ENCODE measurements at places on chromosomes 16 and 17. TPM values are rescaled to one million over a fixed set of nuclear protein-coding genes. Genes with fewer than 3 reads are reported as not detected.
A peak's percentile ranks its signal among the peaks of the same experiment; 100 is the strongest.

DNA sequence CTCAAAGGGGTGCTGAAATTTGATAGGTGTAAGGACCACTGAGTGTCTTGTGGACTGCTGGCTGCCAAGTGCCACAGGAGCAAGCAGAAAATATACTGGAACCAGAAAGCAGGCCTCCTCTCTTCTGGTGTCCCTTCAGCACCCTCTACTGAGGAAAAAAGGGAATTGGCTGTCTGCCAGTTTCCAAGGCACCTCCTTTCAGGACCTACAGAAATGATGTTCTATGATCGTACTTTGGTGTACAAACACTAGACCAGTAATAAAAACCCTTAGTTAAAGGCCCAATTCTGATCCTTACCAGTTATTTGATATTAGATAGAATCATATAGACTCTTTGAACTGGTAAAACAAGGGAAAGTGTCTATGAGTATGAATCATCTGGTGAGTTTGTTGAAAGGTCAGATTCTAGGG lies 35.8 kb upstream of the BCAS3 start:
- peak; percentile 32 for DNase-seq

DNA sequence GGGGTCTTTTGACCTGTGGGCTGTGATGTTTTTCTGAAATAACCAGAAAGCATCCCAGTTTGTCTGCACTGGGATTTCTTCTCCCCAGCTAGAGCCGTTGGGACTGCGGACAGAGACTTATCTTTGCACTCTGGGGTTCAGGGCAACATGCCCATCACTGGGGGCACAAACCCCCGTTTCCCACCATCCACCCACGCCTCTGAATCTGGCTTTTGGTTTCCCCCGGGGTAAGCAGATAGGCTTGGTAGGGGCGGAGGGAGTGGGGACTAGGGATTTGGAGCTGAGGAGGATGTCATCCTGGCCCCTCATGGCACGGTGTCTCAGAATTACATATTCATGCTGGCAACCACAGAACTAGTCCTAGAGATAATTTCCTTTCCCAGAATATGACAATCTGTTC lies 68.6 kb downstream of the CCDC182 start:
- no peak for DNase-seq

- DNase-seq = no peak
Observed at GRCh38 chr16:48813485-48813884, 203.5 kb upstream of the N4BP1 start.

GRCh38 chr16:54286090-54286365 lies 559 bp downstream of the IRX3 start:
- DNase-seq = no peak

DNA sequence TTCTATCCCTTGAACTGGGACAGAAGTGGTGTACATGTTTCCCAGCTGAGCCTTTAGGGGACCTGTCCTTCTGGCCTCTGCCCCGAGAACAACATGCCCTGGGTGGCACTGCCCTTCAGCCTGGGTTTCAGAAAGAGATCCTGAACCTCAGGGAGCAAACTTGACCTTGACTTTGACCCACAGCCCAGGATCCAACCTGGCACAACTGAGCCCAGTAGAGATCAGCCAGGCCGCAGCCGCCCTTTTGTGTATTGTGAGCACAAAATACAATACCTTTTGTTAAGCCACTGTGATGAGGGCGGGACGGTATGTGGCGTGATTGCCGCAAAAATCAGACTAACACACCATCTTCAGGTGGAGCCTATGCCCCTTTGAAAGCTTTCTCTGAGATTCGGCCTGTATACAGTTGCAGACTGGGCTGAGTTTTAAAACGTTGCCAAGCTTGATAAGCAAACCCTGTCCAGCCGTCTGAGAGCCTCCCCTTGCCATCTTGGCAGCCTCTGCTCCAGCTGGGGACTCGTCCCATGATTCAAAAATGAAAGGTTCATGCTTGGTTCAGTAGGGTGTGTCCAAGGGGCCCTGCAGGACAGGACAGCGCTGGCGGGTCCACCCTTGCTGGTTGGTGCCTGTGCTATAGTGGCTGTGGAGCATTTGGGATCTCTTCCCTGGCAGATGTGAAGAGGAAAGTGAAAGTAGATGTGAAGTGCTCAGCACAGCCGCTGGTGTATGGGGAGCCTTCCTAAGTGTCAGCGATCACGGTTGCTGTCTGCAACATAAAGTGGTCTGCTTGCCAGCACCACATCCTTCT lies 40.3 kb downstream of the FOXL1 start:
- no peak for DNase-seq

DNA sequence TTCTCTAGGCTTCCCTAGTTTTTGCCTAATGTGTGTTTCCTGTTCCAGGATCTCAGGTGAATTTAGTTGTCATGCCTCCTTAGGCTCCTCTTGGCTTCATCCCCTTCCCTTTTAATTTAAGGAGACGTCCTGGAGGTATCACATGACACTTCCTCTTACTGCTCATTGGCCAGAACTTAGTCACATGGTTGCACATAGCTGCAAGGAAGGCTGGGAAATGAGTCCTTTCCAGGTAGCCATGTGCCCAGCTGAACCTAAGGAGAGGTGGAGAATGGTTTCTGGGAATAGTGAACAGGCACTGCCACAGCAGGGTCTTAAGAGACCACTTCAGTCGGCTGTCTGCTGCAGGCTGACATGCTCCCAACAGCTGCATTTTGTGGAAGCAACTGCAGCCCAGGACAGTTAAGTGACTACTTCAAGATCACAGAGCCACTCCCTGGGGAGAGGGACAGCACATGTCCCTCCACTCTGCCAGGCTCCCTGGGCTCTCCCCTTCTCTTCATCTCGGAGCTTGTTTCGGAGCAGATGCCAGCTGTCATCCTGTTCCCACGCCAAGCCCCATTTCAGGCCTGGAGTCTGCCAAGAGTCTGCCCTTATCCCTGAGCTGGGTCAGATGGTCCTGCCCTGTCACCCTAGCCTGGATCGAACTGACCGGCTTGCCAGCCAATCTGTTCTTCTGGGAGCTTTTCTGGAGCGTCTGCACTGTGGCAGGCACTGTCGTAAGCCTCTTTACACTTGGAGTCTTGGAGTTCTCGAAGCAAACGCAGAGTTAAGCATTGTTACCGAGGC lies 81.4 kb upstream of the FOXF1 start:
- no peak for DNase-seq

GRCh38 chr16:57723170-57723569 lies 12.4 kb upstream of the KATNB1 start:
- no peak for DNase-seq

DNA sequence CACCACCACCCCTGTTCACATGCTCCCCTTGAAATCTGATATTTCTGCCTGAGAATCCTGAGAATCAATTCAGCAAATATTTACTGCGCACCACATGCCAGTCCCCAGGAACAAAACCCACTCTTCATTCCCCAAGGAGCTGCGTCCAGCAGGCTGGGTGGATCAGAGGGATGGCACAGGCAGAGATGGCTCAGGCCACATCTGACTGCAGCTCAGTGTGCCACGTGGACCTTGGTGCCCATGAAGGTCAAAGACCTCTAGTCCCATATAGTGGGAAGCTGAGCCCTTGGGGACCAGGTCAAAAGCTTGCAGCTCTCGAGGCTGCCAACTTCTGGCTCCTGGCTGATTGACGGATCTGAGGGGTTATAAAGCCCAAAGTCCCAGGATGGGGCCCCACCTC lies 31.8 kb downstream of the CD300LF start:
- no peak for DNase-seq

DNA sequence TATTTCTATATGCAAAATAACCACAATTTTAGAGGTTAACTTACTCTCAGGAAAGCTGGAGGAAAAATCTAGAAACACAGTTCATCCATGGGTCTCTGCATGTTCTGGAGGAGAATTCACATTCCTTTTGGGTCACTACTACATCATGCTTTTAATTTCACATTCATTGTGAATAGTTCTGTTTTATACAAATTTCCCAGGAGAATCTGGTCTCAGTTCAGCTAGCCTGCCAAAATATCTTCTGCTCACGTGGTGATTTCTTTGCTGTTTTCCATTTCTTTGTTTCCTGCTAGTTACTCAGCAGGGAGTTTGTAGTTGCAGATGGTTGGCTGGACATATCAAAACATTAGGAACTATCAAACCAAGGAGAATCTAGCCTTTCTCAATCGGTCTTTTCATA lies at the start of gene ABCA9:
ABCA9 (minus strand) TSS at position 106 of the 400 bp plus-strand sequence. CDS start 9,801 bp downstream, outside the sequence.
- DNase-seq = no peak

DNA sequence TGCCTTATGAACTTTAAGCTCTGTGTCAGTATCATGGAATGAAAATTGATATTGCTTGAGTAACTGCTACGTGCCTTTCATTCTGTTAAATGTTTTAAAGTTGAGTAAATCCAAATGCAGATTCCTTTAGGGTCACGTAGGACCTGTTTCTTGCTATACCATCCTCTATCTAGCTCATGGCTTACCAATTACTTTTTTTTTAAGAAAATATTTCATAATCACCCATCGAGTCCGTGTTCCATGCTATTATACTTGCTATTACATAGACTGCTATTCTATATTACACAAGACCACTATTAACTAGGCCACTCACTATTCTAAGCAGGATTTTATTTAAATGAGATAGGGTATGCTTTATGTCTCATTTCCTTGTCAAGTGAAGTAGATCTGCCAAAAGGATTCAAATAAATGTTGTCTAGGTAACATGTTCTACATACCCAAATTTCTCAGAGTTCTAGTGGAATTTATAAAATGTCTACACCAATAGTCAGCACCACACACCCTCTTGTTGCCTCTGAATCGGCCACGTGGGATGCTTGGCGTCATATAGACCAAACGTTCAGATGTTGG lies 11.9 kb downstream of the ANKFN1 start:
- DNase-seq = no peak

DNA sequence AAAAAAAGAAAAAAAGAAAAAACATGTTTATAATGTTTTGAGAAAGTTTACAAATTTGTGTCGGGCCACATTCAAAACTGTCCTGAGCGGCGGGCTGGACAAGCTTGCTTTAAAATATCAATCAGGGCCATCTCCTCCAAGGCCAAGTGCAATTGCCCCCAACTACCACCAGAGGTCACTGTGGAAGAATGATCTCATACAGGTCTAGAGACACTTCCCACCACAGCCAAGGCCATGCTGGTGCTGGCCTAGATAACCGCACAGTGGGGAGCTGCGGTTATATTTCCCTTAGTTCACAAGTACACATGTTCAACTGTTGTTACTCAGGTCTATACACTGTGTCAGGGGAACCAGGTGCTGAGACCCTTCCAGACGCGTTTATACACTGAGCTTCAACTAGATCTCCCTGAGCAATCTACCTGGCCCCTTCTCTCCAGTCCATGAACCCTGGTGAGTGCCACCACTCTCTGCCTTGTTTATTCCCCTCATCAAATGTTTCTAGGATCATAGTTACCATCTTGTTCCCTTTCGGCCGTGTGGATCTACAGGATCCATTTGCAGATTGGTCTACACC lies 83.8 kb upstream of the CCL2 start:
- DNase-seq = no peak

DNA sequence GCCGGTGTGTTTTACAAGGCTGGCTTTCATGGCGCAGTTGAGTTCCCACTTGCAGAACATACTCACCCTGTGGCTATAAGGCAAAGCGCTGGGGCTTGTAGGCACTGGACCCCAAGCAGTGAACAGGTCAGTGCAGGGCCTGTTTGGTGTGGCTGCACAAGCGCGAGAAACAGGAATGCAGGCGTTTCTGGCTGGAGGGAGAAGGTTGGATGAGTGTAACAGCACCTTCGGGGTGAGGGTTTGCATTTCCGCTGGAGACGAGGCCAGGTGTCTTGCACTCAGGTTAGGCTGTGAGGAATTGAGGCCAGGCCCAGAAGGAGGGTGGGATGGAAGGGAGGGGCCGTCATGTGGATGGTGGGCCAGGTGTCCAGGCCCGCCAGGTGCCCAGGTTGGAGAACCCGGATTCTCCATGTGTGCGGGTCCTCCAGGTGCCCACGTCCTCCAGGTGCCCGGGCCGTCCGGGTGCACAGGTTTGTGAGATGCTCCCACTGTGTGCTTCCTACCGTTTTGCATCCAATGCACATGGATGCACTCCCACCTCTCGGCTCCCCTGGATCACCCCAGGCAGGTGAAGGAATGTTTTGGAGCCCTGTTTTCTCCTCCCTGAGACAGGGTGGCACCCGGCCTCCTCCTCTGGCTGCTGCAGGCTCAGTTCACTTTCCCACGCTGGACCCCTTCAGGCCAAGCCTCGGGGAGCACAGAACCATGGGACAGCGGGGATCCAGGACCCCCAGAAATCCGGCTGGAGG lies 46.0 kb downstream of the SLC7A5 start:
- peak; percentile 93 for DNase-seq

DNA sequence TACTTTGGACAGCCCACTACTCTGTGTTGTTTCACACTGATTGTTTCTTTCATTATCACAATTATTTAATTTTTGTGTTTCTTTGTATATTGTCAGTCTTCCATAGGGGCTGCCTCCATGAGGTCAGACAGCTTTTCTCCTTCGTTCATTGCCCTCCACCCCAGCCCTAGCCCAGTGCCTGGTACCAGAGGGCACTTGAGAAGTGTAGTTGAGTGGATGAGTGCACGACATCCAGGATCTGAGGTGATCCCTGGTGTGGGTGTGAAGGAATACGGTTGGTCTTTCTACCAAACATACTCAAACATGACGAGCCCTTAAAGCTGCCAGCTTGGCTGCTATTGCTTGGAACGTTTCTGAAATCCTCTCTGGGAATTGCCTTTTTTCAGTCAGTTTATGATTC lies 37.9 kb downstream of the DHRS7B start:
- DNase-seq = no peak

GRCh38 chr17:76274112-76274956 lies 9.2 kb downstream of the UBALD2 start:
- no peak for DNase-seq

DNA sequence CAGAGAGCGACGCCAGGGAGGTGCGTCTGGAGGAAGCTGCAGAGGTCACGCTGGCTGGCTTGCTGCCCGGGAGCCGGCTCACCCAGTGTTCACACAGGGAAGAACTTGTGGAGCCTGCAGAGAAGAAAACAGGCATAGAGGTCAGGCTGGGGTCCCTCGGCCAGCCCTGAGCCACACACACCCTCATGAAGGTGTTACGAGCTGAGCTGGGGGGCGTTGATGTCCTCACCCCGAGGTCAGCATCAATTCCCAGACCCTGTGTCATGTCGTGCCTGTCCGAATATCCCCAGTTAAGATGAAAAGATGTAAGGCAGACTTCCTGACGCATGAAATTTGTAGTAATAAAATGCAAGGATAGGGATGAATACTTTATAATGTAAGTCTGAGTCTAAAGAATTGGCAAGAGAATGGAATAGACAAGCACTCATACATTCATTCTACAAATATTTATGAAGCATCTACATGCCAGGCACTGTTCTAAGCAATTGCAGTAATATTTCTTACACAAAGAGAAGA lies 77.1 kb downstream of the USP31 start:
- peak; percentile 81 for DNase-seq

HSD17B2 gene
- 1.3 TPM for total RNA-seq

FBXW10 gene
- not detected for total RNA-seq

DHRS7C gene
- not detected for total RNA-seq

RNF227 gene
- 2.3 TPM for total RNA-seq

CDRT4 gene
- total RNA-seq = 0.24 TPM

SLC5A11 gene
- total RNA-seq = not detected

NOG gene
- 6.1 TPM for total RNA-seq

SLC4A1 gene
- not detected for total RNA-seq

CPHXL2 gene
- total RNA-seq = not detected

CCL7 gene
- not detected for total RNA-seq

LLGL2 gene
- 28.2 TPM for total RNA-seq

CCT6B gene
- 0.60 TPM for total RNA-seq
